ENCODE measurements at places on chromosomes 2 and 18. TPM values are rescaled to one million over a fixed set of nuclear protein-coding genes. Genes with fewer than 3 reads are reported as not detected.

Gene RBKS
- 3.3 TPM for total RNA-seq

Gene BOD1L2
- total RNA-seq: 0.59 TPM

Gene PROM2
- 2.3 TPM for total RNA-seq

Gene ZEB2
- total RNA-seq: 0.23 TPM

Gene GAL3ST2
- 0.57 TPM for total RNA-seq

Gene CIB4
- not detected for total RNA-seq

Gene SKA1
- 70.6 TPM for total RNA-seq

DNA sequence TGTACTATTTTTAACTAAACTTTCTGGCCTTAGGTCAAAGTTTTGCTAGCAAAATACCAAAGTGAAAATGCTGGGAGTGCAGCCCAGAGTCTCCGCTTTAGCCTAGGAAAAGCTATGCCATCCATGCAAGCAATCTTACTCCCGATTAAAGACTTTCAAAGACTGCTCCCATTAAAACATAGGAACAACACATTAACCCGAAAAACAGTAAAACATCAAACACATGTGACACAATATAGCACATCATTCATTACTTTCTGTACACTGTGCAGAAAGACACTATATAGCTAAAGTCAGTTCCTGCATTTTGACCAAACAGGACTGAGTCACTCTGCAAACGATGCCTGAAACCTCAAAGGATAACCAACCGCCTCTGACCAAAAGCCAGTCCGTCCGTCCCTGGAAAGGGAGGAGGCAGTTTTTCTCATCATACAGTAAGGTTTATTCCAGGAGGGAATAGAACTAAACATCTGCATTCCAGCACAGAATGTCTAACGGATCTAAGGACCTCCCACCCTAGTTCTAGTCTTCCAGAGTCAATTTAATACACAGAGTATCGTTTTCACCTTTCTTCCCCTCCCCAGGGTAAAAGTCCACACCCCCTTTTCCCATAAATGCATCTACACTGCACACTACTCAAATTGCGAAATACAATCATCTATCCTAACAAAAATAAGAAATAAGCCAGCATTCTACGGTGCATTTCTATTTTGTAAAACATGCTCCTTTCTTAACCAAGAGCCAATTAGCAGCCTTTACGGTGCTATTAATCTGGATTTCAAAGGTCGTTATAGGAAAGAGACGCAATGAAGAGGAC is 1.7 kb downstream of the ROCK2 start:
- peak overlapping the region; percentile 90 for H3K4me3 ChIP-seq
- no peak overlapping the region for H3K27ac ChIP-seq
- H3K36me3 ChIP-seq: peaks cover 3% of the 10 kb centered on the region
- no peaks in the 10 kb centered on the region for H3K27me3 ChIP-seq
- peaks cover 8% of the 10 kb centered on the region for H3K4me1 ChIP-seq
- DNase-seq: no peak

- no peaks in the 10 kb centered on the region for H3K27me3 ChIP-seq
- no peaks in the 10 kb centered on the region for H3K4me1 ChIP-seq
- no peak overlapping the region for H3K4me3 ChIP-seq
- no peak for DNase-seq
Observed at GRCh38 chr18:47087676-47088075, 52.3 kb upstream of the ELOA2 start.

DNA sequence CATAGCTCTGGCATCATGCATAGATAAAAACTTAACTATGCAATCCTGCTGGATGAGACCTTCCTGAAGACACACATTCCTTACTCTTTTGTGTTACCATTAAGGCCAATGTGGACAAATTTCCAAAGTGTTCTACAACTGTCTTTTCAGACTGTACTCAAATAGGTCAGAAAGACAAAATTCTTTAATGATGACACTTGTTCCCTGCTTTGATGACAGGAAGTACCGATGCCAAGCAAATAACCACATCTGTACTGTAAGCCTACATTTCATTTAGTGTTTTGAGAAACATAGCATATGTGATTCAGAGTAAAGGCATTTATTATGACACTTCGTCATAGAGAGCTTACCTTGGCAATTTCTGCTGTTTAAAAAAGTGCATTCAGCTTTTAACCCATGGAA is 55.0 kb downstream of the PMAIP1 start:
- no peaks in the 10 kb centered on the region for H3K27me3 ChIP-seq
- no peaks in the 10 kb centered on the region for H3K4me1 ChIP-seq
- H3K27ac ChIP-seq: no peak overlapping the region
- DNase-seq: no peak
- H3K4me3 ChIP-seq: no peak overlapping the region

DNA sequence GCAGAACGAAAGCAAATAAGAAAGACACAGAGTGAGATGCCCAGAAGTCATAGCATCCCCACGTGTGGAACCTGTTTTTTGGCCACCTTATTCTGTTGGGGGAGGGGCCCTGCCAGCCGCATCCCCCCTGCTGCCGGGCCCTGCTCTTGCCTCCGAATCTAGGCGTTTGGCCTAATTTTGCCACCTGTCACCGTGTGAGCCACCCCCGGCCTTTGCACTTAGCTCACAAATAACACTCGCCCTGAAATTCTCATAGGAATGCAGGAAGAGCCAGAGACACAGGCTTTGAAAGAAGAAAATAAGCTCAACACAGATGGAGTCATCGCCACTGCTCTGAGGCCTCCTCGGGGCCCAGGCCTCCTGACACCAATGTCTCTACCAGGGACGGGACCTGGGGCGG is 522.6 kb upstream of the SALL3 start:
- H3K27me3 ChIP-seq: no peaks in the 10 kb centered on the region
- H3K36me3 ChIP-seq: no peaks in the 10 kb centered on the region
- no peak overlapping the region for H3K4me3 ChIP-seq
- no peak overlapping the region for H3K27ac ChIP-seq
- no peak for DNase-seq
- no peaks in the 10 kb centered on the region for H3K4me1 ChIP-seq

- no peak overlapping the region for H3K4me3 ChIP-seq
- no peak overlapping the region for H3K27ac ChIP-seq
- H3K27me3 ChIP-seq: no peaks in the 10 kb centered on the region
- H3K36me3 ChIP-seq: no peaks in the 10 kb centered on the region
- peak; percentile 38 for DNase-seq
- peaks cover 18% of the 10 kb centered on the region for H3K4me1 ChIP-seq
Observed at GRCh38 chr2:120236316-120236715, 13.1 kb upstream of the TMEM185B start.

DNA sequence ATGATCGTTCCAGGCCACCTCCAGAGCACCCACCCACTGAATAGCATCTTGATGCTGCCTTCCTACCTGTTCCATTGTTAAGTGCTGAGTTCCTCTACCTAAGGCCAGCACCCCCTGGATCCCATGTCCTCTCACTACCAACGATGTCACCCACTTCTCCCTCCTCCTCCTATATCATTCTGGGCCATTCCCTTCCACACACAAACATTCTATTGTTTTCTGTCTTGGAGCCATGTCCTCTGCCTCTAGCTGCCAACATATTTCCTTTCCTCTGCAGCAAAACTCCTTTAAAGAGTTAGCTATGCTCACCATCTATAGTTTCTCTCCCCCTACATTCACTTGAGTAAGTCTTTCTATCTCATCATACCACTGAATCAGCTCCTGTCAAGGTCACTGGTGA is 64.0 kb upstream of the ACKR3 start:
- no peaks in the 10 kb centered on the region for H3K36me3 ChIP-seq
- H3K4me1 ChIP-seq: no peaks in the 10 kb centered on the region
- no peak overlapping the region for H3K4me3 ChIP-seq
- H3K27ac ChIP-seq: no peak overlapping the region
- no peak for DNase-seq
- no peaks in the 10 kb centered on the region for H3K27me3 ChIP-seq

DNA sequence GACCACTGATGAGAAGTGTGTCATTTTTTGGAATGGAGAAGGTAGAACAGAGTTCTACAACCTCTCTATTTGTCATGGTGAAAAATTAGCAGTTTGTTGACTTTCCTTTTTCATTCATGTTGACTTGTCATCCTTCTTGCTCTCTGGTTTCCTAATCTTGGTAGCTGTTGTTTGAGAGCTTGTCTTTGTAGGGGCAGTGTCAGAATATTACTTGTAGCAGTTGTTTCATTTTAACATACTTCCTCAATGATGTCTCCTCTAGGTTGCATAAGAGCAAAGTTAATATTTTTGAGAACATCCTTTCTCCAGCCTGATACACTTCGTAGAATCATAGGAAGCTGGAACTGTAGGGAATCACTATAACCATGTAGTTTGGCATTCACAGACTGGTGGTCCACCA is 368.2 kb upstream of the FANCL start:
- no peak overlapping the region for H3K4me3 ChIP-seq
- no peaks in the 10 kb centered on the region for H3K36me3 ChIP-seq
- no peaks in the 10 kb centered on the region for H3K27me3 ChIP-seq
- H3K27ac ChIP-seq: no peak overlapping the region

DNA sequence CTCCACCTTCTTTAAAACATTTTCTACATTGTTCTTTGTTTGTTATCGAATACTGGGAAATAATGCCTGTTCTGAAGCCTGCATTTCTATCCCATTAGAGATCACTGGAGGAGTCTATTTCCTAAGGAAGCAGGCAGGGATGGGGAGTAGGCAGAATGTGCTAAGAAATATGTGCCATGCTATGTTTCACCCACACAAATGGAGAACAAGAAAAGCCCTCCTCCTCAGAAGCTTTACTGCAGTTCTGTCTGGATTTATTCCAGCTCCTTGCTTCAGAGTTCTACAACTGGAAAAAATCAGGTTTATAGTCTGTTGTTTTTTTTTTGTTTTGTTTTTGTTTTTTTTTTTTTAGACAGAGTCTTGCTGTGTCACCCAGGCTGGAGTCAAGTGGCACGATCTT is 825.1 kb downstream of the SLC4A3 start:
- no peaks in the 10 kb centered on the region for H3K27me3 ChIP-seq
- no peak overlapping the region for H3K27ac ChIP-seq
- no peak overlapping the region for H3K4me3 ChIP-seq
- no peaks in the 10 kb centered on the region for H3K4me1 ChIP-seq

DNA sequence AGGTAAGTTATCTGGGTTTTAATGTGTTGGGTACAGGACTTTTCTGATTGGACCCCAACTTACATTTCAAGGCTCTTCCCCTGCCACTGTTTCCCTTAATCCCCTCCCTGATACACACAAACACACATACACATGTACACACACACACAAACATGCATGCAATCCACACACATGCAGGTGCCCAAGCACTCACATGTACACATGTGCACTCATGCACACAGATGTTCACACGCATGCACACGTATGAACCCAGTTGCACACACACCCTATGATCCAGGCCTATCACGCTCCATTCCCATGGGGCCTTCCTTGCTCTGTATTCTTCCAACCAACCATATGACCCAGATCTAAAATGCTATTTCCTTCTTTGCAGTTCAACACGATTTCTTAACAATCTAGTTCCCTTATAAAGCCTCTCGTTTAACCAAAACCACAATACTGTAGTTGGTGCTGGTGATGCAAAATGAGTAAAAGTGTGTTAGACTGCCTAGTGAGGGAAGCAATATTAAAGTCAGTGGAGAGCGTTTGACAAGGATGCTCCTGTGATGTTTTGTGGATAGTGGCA is 11.1 kb downstream of the SERPINB8 start:
- no peaks in the 10 kb centered on the region for H3K27me3 ChIP-seq
- DNase-seq: no peak
- H3K27ac ChIP-seq: no peak overlapping the region
- no peak overlapping the region for H3K4me3 ChIP-seq

DNA sequence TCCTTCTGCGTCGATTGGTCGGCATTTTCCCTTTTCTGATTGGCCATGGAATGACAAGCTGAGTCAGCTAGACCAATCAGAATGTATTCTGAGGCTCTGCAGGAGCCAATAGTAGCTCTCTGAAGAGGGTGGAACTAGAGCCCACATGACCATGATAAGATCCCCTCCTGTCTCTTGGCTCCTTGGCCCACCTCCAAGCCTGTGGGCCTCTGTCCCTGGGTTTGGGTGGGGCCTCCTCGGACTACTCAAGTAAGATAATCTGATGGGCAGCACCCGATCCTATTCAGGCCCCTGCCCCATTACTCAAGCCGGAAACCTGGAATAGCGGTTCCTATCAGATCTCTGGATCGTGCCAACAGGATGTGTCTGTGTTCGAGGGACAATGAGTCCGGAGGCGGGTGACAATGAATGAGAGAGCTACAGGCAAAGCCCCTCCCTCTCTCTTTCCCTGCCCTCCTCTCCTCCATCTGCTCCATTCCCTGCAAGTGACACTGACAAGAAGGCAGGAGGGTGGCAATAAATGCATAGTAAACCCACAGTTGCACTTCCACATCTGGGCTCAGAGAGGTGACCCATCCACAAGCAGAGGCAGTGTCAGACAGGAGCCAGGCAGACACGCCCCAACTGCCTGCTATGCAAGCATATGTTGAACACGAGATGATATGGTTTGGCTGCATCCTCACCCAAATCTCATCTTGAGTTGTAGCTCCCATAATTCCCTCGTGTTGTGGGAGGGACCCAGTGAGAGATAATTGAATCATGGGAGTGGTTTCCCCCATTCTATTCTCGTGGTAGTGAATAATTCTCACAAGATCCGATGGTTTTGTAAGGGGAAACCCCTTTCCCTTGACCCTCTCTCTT is 114.7 kb downstream of the TNS1 start:
- no peaks in the 10 kb centered on the region for H3K4me1 ChIP-seq
- no peak overlapping the region for H3K27ac ChIP-seq
- H3K4me3 ChIP-seq: no peak overlapping the region
- no peaks in the 10 kb centered on the region for H3K36me3 ChIP-seq

GRCh38 chr18:44507729-44508325 is 172.9 kb upstream of the SETBP1 start:
- no peaks in the 10 kb centered on the region for H3K36me3 ChIP-seq
- no peak overlapping the region for H3K27ac ChIP-seq
- H3K4me3 ChIP-seq: no peak overlapping the region
- H3K27me3 ChIP-seq: no peaks in the 10 kb centered on the region
- peak; percentile 40 for DNase-seq

GRCh38 chr18:63421514-63421913 is 762 bp downstream of the VPS4B start:
- no peaks in the 10 kb centered on the region for H3K4me1 ChIP-seq
- DNase-seq: no peak
- no peaks in the 10 kb centered on the region for H3K27me3 ChIP-seq
- no peak overlapping the region for H3K27ac ChIP-seq
